ENCODE measurements at places on chromosomes 6 and 20.

- no peak for DNase-seq
Observed at GRCh38 chr6:87197547-87197946, 42.2 kb downstream of the ZNF292 start.

DNA sequence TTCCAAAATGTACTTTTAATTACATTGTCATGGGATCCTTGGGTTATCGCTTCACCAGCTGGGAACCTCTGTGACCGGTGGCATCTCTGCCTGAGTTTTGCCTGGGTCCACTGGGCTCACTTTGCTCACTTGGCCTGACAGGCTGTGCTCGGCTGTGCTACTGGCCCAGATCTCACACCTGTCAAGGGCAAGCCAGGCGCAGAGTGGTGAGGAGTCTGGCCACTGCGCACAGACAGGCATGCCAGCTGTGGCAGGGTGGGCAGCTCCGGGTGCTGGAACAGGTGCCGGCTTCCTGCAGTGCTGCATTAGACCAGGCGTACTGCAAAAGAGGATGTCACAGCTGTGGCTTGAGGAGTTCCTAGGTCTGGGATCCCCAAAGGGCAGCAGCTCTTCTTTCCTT lies 489.8 kb downstream of the TENT5A start:
- DNase-seq, result no peak

GRCh38 chr6:163554663-163555062 lies 140.1 kb downstream of the QKI start:
- DNase-seq, result peak; percentile 44

DNA sequence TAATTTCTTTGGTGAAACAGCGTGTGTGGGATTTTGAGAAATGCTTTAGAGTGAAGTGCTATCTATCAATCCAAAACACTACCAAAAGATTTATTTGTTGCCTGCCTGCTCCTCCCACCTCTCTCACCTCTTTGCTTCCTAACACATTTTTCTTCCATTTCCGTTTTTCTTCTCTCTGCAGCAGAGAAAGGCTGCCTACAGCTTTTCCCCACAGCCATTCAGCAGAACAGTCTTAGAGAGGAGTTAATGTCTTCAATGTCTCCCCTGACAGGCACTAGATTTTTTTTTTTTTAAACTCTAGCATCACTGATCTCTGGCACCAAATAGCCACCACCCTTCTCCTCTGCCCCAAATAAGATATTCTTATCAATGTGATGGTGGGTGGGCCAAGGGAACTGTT lies 327.8 kb upstream of the MAN1A1 start:
- no peak for DNase-seq

DNA sequence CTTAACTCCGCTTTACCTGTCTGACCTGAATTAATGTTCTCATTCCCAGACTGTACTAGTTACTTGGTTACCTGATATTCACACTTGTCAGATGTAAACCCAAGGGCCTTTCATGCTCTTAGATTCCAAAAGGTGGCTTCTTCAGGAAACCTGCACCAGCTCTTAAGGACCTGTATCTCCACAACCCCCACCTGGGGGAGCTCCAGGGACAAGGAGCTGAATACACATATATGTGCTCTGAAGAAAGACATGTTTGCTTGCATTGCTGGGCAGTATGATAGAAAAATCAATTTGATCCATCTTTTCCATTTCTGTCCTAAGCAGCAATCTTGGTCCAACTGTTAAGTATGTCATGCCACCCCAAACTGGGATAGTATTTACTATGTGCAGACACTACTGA lies 64.8 kb upstream of the POU3F2 start:
- no peak for DNase-seq

Measured in foreskin melanocyte (primary cell).